Smooth muscle cell of the coronary artery (primary cell): ENCODE measurements at places on chromosomes 16 and 17. TPM values are rescaled to one million over a fixed set of nuclear protein-coding genes. Genes with fewer than 3 reads are reported as not detected.

The EVPLL gene
- total RNA-seq: not detected in 2 replicates

The CDRT15L2 gene
- total RNA-seq: not detected in 2 replicates

The UMOD gene
- not detected in 2 replicates for total RNA-seq

The HSD11B2 gene
- not detected in 2 replicates for total RNA-seq

The YPEL3 gene
- 8.1 and 11.5 TPM in 2 replicates for total RNA-seq

The CLCN7 gene
- total RNA-seq: 35.6 and 83.5 TPM in 2 replicates

The NT5M gene
- 0.70 and 0.83 TPM in 2 replicates for total RNA-seq

The FNDC8 gene
- not detected in 2 replicates for total RNA-seq

The GP1BA gene
- total RNA-seq: not detected in 2 replicates

The C16orf92 gene
- not detected in 2 replicates for total RNA-seq

The PDILT gene
- total RNA-seq: not detected in 2 replicates

The AATK gene
- under 0.01 and 0.15 TPM in 2 replicates for total RNA-seq

The ACAP1 gene
- total RNA-seq: 1.3 and 4.3 TPM in 2 replicates

The HSD17B2 gene
- total RNA-seq: 0.35 TPM in 1 of 2 replicates, not detected in the other

The EVI2B gene
- 0.59 TPM in 1 of 2 replicates, not detected in the other for total RNA-seq

The NHLRC4 gene
- total RNA-seq: 0.35 and 1.4 TPM in 2 replicates

The C16orf74 gene
- total RNA-seq: 0.82 and 6.0 TPM in 2 replicates

The GLYR1 gene
- total RNA-seq: 33.1 and 35.6 TPM in 2 replicates

The MRPS7 gene
- total RNA-seq: 34.2 and 58.6 TPM in 2 replicates

The CBLN1 gene
- not detected in 2 replicates for total RNA-seq

The HSD17B1 gene
- 1.8 and 8.9 TPM in 2 replicates for total RNA-seq

The MYOCD gene
- total RNA-seq: 0.35 and 1.2 TPM in 2 replicates

The EPN3 gene
- total RNA-seq: under 0.01 TPM in 2 replicates

The MYH13 gene
- not detected in 2 replicates for total RNA-seq

The CHAD gene
- not detected in 2 replicates for total RNA-seq

The SERPINF2 gene
- total RNA-seq: not detected in 2 replicates

The DUS1L gene
- total RNA-seq: 44.9 and 48.1 TPM in 2 replicates

The CYBA gene
- total RNA-seq: 98.1 and 369 TPM in 2 replicates

The SYNGR3 gene
- 0.94 and 4.9 TPM in 2 replicates for total RNA-seq

The ZFHX3 gene
- 3.7 and 8.3 TPM in 2 replicates for total RNA-seq

The OR3A1 gene
- total RNA-seq: not detected in 2 replicates

The CD300A gene
- total RNA-seq: not detected in 2 replicates

The C16orf96 gene
- total RNA-seq: under 0.01 TPM in 1 of 2 replicates, not detected in the other

The CACNG1 gene
- not detected in 2 replicates for total RNA-seq

The ZNF750 gene
- not detected in 2 replicates for total RNA-seq

The IL17C gene
- 0.15 TPM in 1 of 2 replicates, not detected in the other for total RNA-seq

The HOXB4 gene
- total RNA-seq: 0.35 and 0.90 TPM in 2 replicates

The AIPL1 gene
- total RNA-seq: not detected in 2 replicates

The C16orf46 gene
- total RNA-seq: not detected in 2 replicates

The ITGAL gene
- total RNA-seq: under 0.01 TPM in 1 of 2 replicates, not detected in the other

The CLEC19A gene
- total RNA-seq: not detected in 2 replicates
